ENCODE measurements at places on chromosomes 16 and 17.

DNA sequence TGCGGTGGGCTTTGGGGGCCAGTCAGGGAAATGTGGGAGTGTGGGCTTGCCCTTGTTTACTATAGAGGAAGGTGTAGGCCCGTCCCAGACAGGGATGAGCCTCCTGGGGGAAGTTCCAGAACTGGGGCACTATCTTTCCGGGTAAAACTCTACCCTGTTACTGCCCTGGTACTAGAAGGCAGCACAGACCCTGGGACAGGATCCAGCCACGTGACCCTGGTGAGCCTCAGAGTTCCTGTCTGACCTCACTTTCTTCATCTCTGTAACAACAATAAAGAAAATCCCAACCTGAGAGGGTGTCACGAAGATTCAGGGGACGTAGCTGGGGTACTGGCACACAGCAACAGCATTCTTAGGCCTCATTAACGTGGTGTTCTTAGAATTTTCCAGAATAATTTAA, 239.6 kb upstream of the FOXF1 start:
- no peak for DNase-seq

DNA sequence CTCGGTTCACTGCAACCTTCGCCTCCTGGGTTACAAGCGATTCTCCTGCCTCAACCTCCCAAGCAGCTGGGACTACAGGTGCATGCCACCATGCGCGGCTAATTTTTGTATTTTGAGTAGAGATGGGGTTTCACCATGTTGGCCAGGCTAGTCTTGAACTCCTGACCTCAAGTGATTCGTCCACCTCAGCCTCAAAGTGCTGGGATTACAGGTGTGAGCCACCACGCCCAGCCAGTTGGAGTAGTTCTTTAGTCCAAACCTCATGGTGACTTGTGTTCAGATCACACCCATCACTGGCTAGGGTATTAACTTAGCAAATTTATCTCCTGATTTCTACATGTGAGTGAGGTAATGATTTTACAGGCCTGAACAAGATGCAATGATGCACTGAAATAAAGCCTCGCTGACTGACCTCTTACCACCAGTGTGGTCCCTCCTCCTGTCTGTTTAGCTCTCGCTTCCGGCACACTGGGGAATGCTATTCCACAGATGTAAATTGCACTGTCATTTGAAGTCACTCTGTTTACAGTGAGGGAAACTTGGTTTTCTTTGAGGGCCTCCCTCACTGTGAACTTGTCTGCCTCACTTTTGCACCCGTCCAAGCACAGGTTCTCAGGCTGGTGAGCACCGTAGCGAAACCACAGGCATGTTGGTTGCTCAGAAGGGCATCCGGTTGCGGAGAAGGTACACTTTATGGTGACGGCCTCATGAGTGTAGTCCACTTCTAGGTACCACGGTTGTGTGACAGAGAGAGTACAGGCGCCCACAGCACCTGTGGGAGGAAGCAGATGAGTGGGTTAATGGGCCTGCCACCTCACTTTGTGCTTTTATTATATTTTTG, 5.5 kb downstream of the IGSF6 start:
- DNase-seq: no peak

DNA sequence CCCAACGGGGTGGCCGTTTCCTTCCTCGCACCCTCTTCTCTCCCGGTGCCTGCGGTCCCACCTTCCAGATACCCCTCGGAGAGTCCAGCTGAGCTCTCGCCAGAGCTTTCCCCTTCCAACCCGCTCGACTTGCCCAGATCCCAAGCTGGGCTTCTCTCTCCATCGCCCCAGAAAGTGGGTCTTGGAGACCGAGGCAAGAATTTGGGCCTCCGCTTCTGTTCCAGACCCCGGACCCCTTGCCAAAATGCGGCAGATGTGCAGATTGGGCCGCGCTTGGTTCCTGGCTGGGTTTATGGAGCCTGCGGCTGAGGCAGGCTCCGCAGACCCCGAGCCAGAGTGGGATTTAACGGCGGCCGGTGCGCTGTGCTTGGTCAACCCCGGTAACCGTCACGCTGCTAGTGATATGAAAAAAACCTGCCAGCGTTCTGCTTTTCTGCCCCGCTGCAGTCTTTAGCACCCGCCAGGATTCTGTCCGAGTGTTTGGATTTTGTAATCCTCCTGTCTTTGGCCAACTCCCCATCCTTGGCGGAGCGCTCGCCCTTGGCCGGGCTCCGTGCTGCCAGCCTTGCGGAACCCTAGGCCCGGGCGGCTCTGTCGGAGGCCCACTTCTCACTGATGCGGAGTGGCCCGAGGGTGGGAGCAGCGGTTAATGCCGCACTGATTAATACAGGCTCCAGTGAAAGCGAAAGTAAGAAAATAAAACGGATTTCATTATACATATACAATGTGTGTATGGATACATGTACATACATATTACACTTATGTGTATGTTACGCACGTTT, 754 bp upstream of the SLFN11 start:
- no peak for DNase-seq

GRCh38 chr17:57739402-57740234, 5.5 kb downstream of the CCDC182 start:
- no peak for DNase-seq

DNA sequence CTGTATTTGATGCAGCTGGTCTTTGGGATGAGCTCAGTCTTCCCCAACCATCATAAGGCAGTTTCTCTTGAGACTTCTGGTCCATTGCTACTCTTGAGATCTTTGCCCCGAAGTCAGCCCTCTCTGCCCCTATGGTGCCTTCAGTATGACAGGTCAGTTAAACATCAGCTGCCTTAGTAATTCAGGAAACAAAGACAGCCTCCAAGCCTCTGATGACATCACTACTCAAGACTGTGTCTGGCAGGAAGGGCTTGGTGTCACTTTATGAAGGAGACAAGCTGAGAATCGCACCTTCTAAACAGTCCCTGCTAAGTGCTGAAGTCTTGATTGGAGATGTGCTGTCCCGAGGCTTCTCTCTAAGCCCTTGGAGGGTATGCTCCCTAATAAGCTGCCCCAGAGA, 104.9 kb upstream of the TBX2 start:
- no peak for DNase-seq

- no peak for DNase-seq
These were observed 198.2 kb downstream of the MAF start for GRCh38 chr16:79402356-79402755.

GRCh38 chr16:86530251-86531190, 20.2 kb downstream of the FOXF1 start:
- no peak for DNase-seq

GRCh38 chr17:39648616-39649366, 11.8 kb downstream of the STARD3 start:
- peak; percentile 54 for DNase-seq

- DNase-seq: no peak
These were observed 1.5 kb upstream of the CHD3 start for GRCh38 chr17:7887038-7887481.

- DNase-seq: no peak
These were observed 13.5 kb downstream of the CUEDC1 start for GRCh38 chr17:57941384-57942370.

DNA sequence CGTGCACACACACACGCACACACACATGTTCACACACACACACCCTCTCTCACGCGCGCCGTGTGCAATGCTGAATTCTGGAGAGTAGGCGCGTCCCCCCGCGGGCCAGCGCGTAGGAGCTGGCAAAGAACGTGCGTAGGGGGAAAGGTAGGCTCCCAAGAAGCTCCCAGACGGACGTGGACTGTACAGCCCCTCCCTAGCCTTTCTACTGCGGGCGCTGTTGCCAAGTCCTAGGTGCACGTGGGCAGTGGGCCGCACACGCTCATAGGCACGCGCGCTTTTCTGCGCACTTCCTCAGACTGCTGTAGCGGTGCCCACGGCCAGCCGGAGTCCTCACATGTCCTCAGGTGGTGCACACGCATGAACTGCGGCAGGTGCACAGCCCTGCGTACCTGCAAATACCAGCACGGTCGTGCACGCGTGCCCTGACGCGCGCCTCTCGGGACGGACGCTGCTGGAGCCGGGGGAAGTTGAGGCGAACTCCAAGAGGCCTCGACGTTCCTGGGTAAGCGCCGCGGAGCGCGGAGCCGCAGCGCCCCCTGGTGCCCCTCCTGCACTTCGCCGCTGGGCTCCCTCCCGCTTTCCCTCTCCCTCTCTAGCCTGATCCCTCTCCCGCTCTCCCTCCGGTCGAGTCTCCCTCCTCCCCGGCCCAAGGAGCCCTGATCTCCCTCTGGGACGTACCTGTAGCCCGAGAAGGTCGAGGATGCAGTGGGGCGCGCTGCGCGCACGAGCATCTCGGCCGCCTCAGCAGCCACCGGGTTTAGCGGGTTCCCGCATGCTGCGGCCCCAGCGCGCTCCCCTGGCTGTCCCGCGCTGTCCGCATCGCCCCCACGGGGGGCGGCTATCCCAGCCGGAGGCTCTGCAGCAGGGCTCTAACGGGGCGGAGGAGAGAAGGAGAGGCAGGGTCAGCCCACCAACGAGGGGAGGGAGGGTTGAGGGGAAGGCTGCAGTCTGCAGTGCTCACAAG, 749 bp downstream of the GRIN2A start:
- no peak for DNase-seq

DNA sequence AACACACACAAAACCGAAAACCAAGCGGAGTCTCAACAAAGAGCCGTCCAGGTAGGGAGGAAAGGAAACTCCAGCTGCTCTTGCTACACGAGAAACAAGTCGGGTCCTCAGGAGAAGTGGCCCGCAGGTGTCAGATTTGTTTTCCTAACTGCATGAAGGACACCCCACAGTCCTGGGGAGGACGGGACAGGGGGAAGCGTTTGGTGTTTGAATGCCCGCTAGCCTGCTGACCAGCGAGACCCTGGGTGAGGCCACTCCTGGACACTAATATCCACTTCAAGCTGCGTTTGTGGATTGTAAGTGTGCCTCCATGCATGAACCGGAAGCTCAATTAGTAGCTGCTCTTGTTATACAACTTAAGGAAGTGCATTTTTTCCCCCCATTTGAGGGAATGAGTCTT, 299.5 kb downstream of the MAF start:
- no peak for DNase-seq

- no peak for DNase-seq
These were observed 4.5 kb downstream of the FBXL19 start for GRCh38 chr16:30927789-30928378.
